ENCODE measurements at places on chromosomes 3 and 15.

DNA sequence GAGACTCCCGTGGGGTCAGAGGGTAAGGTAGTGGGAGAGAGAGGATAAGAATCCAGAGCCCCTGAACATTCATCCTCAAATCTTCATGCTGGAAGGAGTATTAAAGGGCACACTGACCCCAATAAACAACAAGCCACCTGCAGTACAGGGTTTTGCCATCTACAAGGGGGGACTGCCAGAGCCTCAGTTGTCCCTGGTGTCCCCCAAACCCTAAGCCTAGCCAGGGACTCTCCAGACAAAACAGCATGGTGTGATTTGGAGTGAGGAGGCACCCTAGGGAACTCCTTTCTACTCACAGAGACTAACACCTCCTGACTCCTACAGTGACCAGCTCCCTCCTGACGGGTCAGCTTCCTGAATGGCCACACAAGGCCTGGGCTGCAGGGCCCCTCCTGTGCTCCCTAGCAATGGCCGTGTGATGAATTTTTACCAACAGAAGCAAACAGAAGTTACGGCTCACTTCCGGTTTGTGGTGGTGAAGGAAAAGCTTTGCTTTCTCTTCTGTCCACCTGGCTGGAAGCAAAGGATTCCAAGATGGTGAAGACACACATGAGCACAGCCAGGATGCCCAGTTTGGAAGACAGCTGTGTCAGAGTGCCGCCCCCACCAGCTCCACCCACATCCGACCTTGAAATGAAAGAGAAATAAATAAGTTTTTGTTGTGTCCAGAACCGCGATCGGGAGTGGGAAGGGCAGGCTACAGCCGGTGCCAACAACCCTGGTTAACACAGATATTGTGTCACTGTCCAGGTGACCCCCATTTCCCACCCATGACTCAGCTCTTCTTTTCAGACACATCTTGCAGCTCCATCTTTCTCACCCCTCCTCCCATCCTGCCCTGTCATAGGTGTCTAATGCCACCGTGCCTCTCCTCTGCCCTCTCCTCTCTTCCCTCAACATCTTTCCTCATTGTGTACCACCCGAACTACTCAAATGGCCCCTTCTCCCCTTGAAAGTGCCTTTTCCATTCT is 69.6 kb upstream of the ATP13A3 start:
- DNase-seq, result no peak

GRCh38 chr15:56817321-56818080 is 84.2 kb upstream of the ZNF280D start:
- DNase-seq, result no peak

DNA sequence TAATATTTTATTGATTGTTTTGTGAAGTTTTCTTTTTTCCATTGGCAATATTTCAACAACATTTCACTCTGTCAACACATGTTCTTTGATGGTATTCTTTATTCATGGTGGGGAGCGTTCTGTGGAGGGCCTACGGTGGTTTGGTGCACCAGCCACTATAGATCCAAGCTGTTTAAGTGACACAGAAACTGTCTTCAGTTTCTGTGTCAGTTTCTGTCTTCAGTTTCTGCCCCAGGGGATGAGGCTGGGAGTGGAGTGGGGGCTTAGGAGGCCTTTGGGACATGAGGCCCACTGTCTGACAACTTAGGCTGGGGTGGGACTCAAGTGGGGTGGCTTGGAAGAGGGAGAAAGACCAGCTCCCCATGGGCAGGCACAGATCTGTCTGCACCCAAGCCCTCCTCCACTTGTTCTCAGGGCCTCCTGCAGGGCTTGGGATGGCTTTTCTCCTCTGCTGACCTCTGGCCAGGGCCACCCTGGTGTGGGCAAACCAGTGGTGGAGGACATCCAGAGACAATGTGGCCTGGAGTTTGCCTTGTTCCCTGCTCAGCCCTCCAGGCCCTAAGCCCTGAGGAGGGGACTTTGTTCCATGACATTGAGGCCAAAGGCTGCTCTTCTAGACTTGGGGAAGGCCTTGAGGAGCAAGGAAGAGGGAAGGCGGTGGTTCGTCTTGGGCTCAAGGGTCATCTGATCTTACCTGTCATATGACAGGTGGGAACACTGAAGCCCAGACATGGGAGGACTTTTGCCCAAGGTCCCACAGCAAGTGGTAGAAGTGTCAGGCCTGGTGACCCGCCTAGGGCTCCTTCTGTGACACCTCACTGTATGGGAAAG is 60.3 kb upstream of the SMAD6 start:
- DNase-seq, result no peak

GRCh38 chr3:7315037-7315436 is 454.1 kb downstream of the GRM7 start:
- DNase-seq, result no peak

- DNase-seq, result no peak
These were observed 178.6 kb downstream of the SATB1 start for GRCh38 chr3:18246336-18247060.

DNA sequence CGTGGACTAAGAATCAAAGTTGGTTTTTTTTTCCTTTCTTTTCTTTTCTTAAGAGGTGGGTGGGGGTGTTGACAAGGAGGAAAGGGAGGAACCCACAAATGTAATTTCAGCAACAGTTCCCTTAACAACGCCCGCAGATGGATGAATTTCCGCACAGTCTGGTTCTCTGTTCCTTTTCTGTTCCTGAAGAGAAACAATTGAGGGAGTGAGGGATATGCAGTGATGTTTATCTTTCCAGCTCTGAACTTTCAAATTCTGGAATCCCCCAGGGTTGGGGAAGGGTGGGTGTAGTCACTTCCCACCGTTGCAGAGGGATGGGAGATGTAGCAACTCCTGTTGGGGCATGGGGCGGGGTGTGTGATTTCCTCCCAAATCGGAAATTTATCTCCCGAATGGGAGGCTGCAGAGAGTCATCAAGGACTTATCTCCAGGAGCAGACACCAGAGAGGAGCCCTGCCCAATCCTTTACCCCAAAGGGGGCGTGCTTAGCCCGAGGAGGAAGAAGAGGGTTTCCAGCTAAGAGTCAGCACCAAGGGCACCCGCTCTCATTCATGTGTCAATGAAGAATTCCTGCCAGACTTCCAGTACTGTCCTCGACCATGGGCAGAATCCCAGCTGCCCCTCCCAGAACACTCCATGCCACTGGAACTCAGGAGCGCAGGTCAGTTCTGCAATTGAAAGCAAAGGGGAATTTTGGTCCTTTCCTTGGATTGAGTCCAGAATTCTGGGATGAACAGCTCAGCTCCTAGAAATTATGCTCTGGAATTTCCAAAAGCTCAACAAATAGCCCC is 35.0 kb upstream of the CFAP161 start:
- no peak for DNase-seq

DNA sequence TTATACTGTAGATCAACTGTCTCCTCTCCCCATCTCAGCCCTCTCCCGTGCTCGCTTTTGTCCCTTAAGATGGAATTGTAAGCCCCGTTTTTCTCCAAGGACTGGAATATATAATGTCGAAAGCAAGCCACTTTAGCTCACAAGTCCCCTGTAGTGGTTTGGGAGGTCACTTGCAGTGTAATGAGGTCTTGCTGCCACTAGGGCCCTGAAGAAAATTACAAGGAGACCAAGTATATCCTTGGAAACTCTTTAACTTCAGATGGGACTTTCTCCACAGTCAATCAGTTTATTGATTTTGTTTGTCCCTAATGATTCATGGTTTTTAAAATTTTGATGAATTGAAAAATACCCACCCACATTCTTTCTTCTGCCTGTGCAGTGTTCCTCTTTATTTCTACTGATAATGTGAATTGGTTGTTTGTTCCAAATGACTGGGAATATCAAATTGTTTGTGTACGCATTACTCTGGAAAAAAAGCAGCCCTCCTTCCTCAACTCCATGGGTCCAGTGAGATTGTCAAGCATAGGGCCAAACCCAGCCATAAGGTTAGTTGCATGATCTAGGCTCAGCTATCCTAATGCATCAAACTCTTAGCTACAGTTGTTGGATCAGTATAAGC is 294.8 kb downstream of the MCTP2 start:
- no peak for DNase-seq

- DNase-seq, result no peak
These were observed 2.9 kb upstream of the GRM2 start for GRCh38 chr3:51703761-51704510.
